ENCODE measurements at places on chromosomes 7 and 10. TPM values are rescaled to one million over a fixed set of nuclear protein-coding genes. Genes with fewer than 3 reads are reported as not detected.

Gene STN1
- total RNA-seq = 30.1 TPM

Gene PTCD1
- total RNA-seq = 5.0 TPM

Gene ASB10
- total RNA-seq = not detected

Gene DNAJB12
- total RNA-seq = 42.9 TPM

Gene A1CF
- not detected for total RNA-seq
